Muscle of leg (tissue), 16 donors: ENCODE measurements at places on chromosomes 13 and 19.
A peak's percentile ranks its signal among the peaks of the same experiment; 100 is the strongest.

DNA sequence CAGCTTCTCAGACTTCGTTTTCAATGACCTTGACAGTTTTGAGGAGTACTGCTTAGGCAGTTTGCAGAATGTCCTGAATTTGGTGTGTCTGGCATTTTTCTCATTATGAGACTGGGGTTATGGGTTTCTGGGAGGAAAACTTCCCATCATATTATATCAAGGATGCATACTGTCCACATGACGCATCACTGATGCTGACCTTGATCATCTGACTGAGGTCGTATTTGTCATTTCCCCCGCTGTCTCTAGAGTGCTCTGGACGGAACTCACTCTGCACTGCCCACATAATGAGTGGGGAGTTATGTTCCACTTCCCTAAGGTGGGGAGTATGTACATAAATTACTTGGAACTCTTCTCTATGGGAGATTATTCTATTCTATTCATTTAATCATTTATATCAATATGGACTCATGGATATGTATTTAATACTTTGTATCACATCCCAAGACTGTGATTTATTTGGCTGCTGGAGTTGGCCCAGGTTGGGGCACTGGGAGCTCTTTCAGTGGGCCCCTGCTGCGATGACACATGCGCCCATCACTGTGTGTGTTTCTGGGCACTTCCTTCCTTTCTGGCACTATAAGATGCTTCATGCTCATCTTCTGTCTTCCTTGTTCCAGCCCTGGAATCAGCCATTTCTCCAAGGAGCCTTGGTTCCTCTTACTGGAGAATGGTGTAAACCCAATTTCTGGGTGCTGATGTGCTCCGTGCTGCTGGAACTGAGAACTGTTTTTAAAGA, 138.6 kb downstream of the MIPEP start:
- no peaks in the 10 kb centered on the region for H3K36me3 ChIP-seq
- H3K27ac ChIP-seq = no peak overlapping the region
- no peak overlapping the region for H3K4me3 ChIP-seq
- H3K4me1 ChIP-seq = no peaks in the 10 kb centered on the region

DNA sequence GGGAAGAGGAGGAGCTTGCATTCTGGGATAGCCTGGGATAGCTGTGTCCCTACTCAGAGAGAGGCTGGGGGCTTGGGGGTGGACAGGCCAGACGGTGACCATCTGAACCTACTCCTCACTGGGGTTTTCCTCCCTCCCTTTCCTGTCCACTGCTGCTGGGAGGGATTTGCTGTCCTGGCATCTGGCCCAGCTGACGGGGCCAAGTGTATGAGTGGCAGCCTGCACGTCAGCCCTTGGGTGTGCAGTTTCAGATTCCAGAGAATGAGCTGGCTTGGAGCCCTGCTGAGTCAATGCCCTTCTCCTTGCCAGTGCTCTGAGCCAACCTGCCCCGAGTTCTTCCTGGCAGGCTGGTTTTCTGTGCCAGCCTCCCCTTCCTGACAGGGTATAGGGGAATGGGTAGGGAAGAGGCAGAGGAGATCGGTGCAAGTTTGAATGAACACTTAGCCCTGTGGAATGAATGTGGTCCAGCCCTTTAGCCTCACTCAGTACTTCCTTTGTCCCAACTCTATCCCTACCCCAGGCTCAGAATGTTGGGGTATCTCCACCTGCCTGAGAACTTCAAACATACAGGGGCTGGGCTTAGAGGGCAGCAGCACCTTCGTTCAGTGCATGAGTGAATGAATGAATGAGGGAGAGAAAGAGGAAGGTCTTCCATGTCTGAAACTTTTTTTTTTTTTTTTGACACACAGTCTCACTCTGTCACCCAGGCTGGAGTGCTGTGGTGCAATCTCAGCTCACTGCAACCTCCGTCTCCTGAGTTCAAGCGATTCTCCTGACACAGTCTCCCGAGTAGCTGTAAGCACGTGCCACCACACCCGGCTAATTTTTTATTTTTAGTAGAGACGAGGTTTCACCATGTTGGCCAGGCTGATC, 1.8 kb upstream of the ANGPTL4 start:
- H3K4me1 ChIP-seq = peaks cover 38% of the 10 kb centered on the region
- H3K4me3 ChIP-seq = no peak overlapping the region
- peaks cover 37% of the 10 kb centered on the region for H3K27me3 ChIP-seq
- DNase-seq = peak; percentile 96

DNA sequence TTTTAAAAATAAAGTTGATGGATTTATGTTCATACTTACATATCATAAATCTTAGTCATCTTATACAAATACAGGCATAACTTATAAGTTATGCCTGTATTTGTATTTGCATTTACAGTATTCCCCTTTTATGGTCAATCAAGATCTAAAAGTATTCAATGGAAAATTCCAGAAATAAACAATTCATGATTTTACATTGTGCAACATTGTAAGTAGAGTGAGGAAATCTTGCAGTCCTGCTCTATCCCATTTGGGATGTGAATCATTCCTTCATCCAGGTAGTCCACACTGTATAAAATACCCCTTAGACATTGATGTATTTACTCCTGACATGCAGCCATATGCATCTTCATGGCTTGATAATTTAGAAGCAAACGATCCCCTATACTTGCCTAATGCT, 795.3 kb downstream of the SLITRK1 start:
- no peaks in the 10 kb centered on the region for H3K36me3 ChIP-seq
- no peak for DNase-seq
- H3K27me3 ChIP-seq = no peaks in the 10 kb centered on the region
- no peaks in the 10 kb centered on the region for H3K4me1 ChIP-seq
- H3K4me3 ChIP-seq = no peak overlapping the region

- H3K27ac ChIP-seq = no peak overlapping the region
- no peaks in the 10 kb centered on the region for H3K27me3 ChIP-seq
- H3K4me3 ChIP-seq = no peak overlapping the region
- H3K4me1 ChIP-seq = no peaks in the 10 kb centered on the region
- peaks cover 63% of the 10 kb centered on the region for H3K36me3 ChIP-seq
Observed at GRCh38 chr19:1991018-1991913, 24.2 kb downstream of the BTBD2 start.

GRCh38 chr13:75945841-75946482, 309.8 kb downstream of the LMO7 start:
- peaks cover 11% of the 10 kb centered on the region for H3K4me1 ChIP-seq
- no peak overlapping the region for H3K4me3 ChIP-seq
- no peaks in the 10 kb centered on the region for H3K36me3 ChIP-seq
- H3K27ac ChIP-seq = no peak overlapping the region
- DNase-seq = no peak
- H3K27me3 ChIP-seq = no peaks in the 10 kb centered on the region

- no peaks in the 10 kb centered on the region for H3K4me1 ChIP-seq
- no peaks in the 10 kb centered on the region for H3K36me3 ChIP-seq
- DNase-seq = no peak
- no peak overlapping the region for H3K27ac ChIP-seq
- no peak overlapping the region for H3K4me3 ChIP-seq
Observed at GRCh38 chr13:30819136-30819888, 84.0 kb downstream of the ALOX5AP start.

GRCh38 chr19:18946918-18947317, 5.9 kb upstream of the HOMER3 start:
- no peak overlapping the region for H3K4me3 ChIP-seq
- no peaks in the 10 kb centered on the region for H3K27me3 ChIP-seq
- no peak overlapping the region for H3K27ac ChIP-seq
- no peak for DNase-seq
- no peaks in the 10 kb centered on the region for H3K4me1 ChIP-seq

DNA sequence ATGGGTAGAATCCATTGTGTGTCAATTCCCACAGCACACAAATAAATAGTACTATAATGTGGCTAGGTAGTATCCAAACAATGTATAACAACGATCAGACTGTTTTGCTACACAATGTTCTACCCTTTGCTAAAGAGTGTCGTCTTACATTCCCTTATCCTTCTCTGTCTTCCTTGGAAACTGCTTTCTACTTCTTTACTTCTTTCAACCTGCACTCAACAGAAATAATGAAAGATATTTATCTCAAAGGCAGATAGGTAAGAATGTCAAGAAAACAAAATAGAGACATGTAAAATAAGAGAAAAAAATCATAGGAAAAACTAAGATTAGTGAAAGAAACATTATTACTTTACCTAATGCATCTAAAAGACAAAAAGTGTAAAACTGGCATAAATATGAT, 814.7 kb downstream of the PCDH9 start:
- H3K4me3 ChIP-seq = no peak overlapping the region
- H3K4me1 ChIP-seq = no peaks in the 10 kb centered on the region
- H3K27me3 ChIP-seq = no peaks in the 10 kb centered on the region
- H3K36me3 ChIP-seq = no peaks in the 10 kb centered on the region
- H3K27ac ChIP-seq = no peak overlapping the region

- no peaks in the 10 kb centered on the region for H3K36me3 ChIP-seq
- H3K27me3 ChIP-seq = peaks cover 2% of the 10 kb centered on the region
Observed at GRCh38 chr19:45798995-45799517, 6.4 kb upstream of the DMWD start.

GRCh38 chr13:105207572-105208293, 1327.7 kb downstream of the EFNB2 start:
- peak; percentile 78 for DNase-seq
- no peaks in the 10 kb centered on the region for H3K4me1 ChIP-seq
- no peaks in the 10 kb centered on the region for H3K27me3 ChIP-seq
- no peaks in the 10 kb centered on the region for H3K36me3 ChIP-seq
- no peak overlapping the region for H3K4me3 ChIP-seq

DNA sequence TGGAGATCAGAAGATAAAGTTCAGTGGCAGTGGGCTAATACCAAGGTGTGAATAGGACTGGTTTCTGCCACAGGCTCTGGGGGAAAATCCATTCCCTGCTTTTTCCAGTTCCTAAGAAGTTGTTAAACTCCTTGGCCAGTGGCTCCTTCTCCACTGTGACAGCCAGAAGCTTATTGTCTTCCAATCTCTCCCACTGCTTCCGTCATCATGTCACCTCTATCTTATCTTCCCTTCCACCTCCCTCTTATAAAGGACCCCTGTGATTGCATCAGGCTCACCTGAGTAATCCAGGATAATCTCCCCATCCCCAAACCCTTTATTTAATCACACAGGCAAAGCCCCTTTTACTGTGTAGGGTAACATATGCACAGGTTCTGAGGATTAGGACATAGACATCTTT, 431.2 kb upstream of the SLC10A2 start:
- H3K4me1 ChIP-seq = no peaks in the 10 kb centered on the region
- H3K27ac ChIP-seq = no peak overlapping the region
- DNase-seq = no peak
- no peaks in the 10 kb centered on the region for H3K27me3 ChIP-seq
- no peaks in the 10 kb centered on the region for H3K36me3 ChIP-seq
- no peak overlapping the region for H3K4me3 ChIP-seq

DNA sequence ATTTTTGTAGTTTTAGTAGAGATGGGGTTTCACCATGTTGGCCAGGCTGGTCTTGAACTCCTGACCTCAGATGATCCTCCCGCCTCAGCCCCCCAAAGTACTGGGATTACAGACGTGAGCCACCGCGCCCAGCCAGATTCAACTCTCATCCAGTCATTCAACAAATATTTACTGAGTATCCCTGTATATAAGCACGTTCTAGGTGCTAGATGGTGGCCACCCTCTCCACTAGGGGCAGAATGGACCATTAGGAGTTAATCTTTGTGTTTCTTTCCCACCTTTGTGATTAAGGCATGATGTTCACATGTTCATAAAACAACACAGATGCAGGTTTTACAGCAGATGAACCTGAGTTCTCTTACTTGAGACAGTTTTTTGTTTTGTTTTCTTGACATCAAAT, 7.3 kb downstream of the SHKBP1 start:
- DNase-seq = no peak
- no peak overlapping the region for H3K27ac ChIP-seq
- peaks cover 36% of the 10 kb centered on the region for H3K36me3 ChIP-seq

- no peak overlapping the region for H3K27ac ChIP-seq
- no peaks in the 10 kb centered on the region for H3K4me1 ChIP-seq
- H3K27me3 ChIP-seq = no peaks in the 10 kb centered on the region
- no peak overlapping the region for H3K4me3 ChIP-seq
- no peak for DNase-seq
Observed at GRCh38 chr13:48829536-48829935, 146.2 kb upstream of the FNDC3A start.

- DNase-seq = no peak
- H3K36me3 ChIP-seq = no peaks in the 10 kb centered on the region
- H3K27me3 ChIP-seq = peaks cover 44% of the 10 kb centered on the region
- H3K27ac ChIP-seq = no peak overlapping the region
- no peaks in the 10 kb centered on the region for H3K4me1 ChIP-seq
Observed at GRCh38 chr19:7788178-7788932, 25.3 kb downstream of the CLEC4M start.

DNA sequence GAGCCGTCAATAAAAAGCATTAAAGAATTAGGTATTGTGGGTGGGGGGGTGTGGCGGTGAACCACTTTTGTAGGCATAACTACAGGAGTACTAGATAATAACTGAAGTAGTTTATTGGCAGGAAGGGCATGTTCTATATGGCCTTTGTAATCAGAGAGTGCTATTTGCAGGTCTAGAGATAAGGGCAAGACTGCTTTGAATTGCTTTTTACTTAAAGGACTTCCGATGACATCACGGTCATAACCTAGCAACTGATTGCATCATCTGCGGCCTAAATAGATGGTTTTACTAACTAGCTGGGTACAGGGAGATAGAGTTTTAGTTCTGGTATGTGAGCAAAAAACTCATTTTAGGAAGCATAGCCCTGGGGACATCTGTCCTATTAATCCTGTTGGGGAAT, 24.7 kb downstream of the METTL21C start:
- H3K36me3 ChIP-seq = peaks cover 58% of the 10 kb centered on the region
- no peak for DNase-seq
- H3K4me3 ChIP-seq = no peak overlapping the region
- no peaks in the 10 kb centered on the region for H3K27me3 ChIP-seq
- H3K4me1 ChIP-seq = no peaks in the 10 kb centered on the region

GRCh38 chr13:32036757-32037156, 5.2 kb downstream of the FRY start:
- no peaks in the 10 kb centered on the region for H3K27me3 ChIP-seq
- no peaks in the 10 kb centered on the region for H3K36me3 ChIP-seq
- peaks cover 2% of the 10 kb centered on the region for H3K4me1 ChIP-seq
- no peak for DNase-seq
- H3K27ac ChIP-seq = peak overlapping the region; percentile 6

- H3K36me3 ChIP-seq = no peaks in the 10 kb centered on the region
- H3K4me1 ChIP-seq = no peaks in the 10 kb centered on the region
- no peak overlapping the region for H3K4me3 ChIP-seq
- no peak overlapping the region for H3K27ac ChIP-seq
- DNase-seq = no peak
Observed at GRCh38 chr13:77415253-77416071, 88.6 kb upstream of the MYCBP2 start.

DNA sequence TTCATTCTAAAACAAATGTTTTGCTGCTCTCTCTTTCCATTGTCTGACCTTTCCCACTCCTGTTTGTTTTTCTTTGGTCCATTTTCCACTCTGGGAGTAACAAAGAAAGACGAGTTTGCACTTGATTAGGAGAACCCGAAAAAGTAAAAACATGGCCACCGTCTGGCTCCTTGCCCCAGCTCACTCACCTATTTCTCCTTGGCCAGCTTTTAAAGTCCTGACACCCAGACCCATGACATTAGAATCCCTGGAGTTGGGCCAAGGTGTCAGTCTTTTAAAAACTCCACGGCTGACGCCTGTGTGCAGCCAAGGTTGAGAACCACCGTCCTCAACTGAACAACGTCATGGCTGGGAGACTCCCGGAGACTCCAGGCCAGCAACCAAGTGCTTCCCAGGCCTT, 63.6 kb upstream of the FLT1 start:
- no peak overlapping the region for H3K27ac ChIP-seq
- H3K27me3 ChIP-seq = peaks cover 2% of the 10 kb centered on the region
- no peaks in the 10 kb centered on the region for H3K36me3 ChIP-seq
- peak; percentile 22 for DNase-seq
- no peak overlapping the region for H3K4me3 ChIP-seq
- H3K4me1 ChIP-seq = peaks cover 2% of the 10 kb centered on the region
